ENCODE measurements at places on chromosomes 6 and 20.

DNA sequence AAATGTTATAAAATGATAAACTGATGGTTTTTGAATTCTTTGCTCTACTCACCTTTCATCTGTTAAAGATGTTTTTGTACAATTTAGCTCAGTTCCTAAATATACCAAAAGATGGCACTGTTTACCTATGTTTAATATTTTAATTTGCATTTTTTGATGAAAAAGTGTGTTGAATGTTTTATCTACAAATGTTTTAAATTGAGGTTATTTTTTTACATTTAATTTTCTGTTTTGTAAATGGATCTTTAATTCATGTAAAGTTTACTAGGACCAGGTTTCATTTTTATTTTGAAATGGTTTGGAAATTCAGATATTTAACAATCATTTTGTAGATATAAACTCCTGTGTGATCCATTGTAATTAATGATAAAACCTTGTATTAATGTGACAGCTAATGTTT, 30.0 kb downstream of the CDKAL1 start:
- H3K27ac ChIP-seq: peak overlapping the region; percentile 32
- H3K27me3 ChIP-seq: no peaks in the 10 kb centered on the region
- no peaks in the 10 kb centered on the region for H3K36me3 ChIP-seq
- peaks cover 12% of the 10 kb centered on the region for H3K4me1 ChIP-seq
- peak overlapping the region; percentile 28 for H3K4me3 ChIP-seq

DNA sequence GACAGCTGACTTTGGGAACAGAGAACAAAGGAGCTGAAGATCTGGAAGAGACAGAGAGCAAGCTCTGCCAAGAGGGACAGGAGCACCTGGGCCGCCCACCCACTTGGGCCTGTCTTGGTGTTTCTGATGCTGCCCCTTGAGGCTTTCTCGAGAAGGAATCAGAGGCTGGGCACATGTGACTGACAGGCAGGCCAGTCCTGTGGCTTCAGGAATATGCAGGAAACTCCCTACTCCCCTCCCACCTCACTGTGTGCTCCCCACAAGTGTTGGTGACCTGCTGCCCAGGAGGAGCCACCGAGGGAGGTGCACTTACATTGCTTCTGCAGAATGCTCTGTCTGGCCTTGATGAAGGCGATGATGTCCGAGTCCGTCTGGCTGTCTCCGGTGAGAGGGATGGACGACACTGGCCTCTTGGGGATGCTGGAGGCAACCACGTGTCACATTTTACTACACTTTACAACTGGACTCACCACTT, 20.9 kb upstream of the KCNK16 start:
- DNase-seq: no peak
- peaks cover 2% of the 10 kb centered on the region for H3K27me3 ChIP-seq
- no peaks in the 10 kb centered on the region for H3K36me3 ChIP-seq

GRCh38 chr6:157921685-157922367, 59.8 kb upstream of the SYNJ2 start:
- DNase-seq: no peak
- H3K27ac ChIP-seq: no peak overlapping the region
- no peaks in the 10 kb centered on the region for H3K4me1 ChIP-seq
- no peak overlapping the region for H3K4me3 ChIP-seq
- peaks cover 14% of the 10 kb centered on the region for H3K36me3 ChIP-seq
- H3K27me3 ChIP-seq: no peaks in the 10 kb centered on the region

GRCh38 chr6:2952557-2953095, 18.7 kb downstream of the SERPINB6 start:
- H3K27me3 ChIP-seq: no peaks in the 10 kb centered on the region
- H3K36me3 ChIP-seq: peaks cover 28% of the 10 kb centered on the region
- H3K27ac ChIP-seq: no peak overlapping the region
- H3K4me3 ChIP-seq: no peak overlapping the region
- DNase-seq: peak; percentile 92
- peaks cover 3% of the 10 kb centered on the region for H3K4me1 ChIP-seq

DNA sequence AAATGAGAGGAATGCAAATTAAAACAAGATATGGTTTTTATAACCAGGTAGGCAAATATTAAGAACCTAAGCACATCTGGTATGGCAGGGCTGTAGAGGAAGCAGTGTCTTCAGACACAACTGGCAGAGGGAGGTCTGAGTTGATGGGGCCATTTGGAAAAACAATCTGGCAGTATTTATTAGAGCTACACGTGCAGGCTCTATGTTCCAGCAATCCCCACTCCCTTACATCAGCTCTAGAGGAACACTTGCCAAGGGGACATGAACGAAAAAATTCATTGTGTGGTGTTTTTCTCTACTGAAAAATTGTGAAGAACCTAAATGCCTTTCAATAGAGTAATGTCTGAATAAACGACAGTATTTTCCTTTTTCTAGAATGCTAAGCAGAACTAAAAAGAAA, 111.6 kb upstream of the EDN1 start:
- no peak overlapping the region for H3K4me3 ChIP-seq
- no peaks in the 10 kb centered on the region for H3K4me1 ChIP-seq
- DNase-seq: no peak
- no peak overlapping the region for H3K27ac ChIP-seq
- H3K27me3 ChIP-seq: no peaks in the 10 kb centered on the region

DNA sequence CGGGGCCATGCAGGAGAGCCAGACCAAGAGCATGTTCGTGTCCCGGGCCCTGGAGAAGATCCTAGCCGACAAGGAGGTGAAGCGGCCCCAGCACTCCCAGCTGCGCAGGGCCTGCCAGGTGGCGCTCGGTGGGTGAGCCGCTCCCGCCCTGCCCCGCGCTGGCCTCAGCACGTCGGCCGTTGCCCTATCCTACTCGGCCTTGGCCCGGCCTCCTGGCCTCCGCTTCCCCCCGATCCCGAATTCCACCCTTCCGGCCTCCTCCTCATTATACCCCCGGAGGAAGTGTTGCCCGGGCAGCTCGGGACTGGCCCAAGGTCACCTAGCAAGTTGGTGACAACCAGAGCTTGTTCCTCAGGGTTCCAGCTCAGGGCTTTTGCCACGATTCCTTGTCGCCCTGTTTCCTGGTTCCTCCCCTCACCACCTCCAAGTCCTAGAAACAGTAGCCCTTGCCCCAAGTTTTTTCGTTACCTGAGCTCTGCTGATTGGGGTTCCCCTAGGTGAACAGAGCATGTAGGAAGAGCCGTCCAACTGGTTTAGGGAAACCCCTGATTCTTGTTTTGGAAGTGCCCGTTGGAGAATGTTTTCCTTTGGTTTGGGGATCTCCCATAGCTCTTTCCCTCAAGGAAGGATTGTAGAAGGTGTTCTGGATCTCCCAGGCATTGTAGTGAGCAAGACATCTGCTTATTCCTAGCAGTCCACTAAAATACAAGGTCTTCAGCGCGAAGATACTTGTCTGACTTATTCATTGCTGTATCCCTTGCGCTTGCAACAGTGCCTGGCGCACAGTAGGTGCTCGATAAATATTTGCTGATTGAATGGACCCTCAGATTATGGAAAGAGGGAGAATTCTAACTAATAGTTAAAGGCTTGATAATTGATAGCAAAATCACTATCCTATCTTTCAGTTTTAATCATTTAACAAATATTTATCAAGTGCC, 641 bp downstream of the ARFGEF2 start:
- no peaks in the 10 kb centered on the region for H3K27me3 ChIP-seq
- DNase-seq: peak; percentile 36
- H3K36me3 ChIP-seq: no peaks in the 10 kb centered on the region
- peak overlapping the region; percentile 94 for H3K27ac ChIP-seq

DNA sequence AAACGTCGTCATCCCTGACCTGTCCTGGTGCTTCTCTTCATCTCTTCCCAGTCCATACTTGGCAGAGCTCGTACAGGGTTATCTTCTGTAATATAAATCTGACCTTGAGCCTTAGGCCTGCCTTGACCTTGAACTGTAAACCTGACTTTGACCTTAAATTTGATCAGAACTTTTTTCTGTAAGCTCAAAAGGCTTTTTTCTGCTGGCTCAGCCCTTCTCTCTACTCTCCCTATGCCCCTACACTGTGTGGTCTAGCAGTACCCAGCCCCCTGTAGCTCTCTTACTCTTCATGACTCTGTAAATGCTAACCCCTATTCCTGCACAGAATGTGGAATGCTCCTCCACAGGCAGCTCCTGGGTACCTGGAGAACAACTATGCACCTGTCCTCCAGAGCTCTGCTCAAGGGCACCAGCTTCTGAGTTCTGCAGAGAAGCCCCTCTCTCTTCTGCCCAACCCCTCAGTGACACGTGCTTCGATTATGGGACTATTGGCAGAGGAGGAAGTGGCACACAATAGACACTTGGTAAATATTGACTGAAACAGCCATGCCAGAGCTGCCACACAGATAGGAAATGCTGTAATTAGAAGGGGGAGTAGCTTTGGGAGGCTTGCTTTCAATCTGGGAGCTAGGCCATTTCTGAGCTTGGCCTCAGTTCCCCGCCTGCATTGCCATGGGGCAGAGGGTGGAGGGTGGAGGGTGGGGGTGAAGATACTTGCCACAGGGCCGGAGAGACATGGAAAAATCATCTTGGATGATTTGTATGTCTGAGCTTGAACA, 15.4 kb downstream of the SNPH start:
- no peak overlapping the region for H3K27ac ChIP-seq
- no peak overlapping the region for H3K4me3 ChIP-seq
- H3K27me3 ChIP-seq: no peaks in the 10 kb centered on the region

GRCh38 chr20:32966382-32966781, 37.9 kb downstream of the SUN5 start:
- peaks cover 2% of the 10 kb centered on the region for H3K4me1 ChIP-seq
- peaks cover 2% of the 10 kb centered on the region for H3K27me3 ChIP-seq
- no peak overlapping the region for H3K4me3 ChIP-seq

DNA sequence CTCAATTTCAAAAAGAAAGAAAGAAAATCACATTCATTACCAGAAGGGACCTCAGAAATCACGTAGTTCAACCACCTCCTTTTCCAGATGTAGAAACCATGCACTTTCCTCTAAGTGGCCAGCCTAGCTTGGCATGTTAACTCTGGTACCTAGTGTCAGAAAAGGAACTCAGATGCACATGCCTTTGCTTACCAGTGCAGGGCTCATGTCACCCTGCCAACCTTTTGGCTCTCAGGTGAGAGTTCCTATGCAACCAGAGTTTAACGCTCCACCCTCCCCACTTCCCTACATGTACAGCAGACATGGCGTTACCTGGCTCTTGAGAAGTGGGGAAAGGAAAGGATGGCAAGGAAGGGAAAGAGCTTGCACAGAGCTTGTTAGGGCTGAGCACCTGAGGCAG, 16.3 kb upstream of the IL17F start:
- no peak overlapping the region for H3K4me3 ChIP-seq
- H3K27me3 ChIP-seq: no peaks in the 10 kb centered on the region
- H3K27ac ChIP-seq: no peak overlapping the region
- H3K4me1 ChIP-seq: no peaks in the 10 kb centered on the region
- peaks cover 3% of the 10 kb centered on the region for H3K36me3 ChIP-seq

GRCh38 chr6:150535818-150536220, 63.9 kb upstream of the PLEKHG1 start:
- no peaks in the 10 kb centered on the region for H3K4me1 ChIP-seq
- no peaks in the 10 kb centered on the region for H3K36me3 ChIP-seq
- peaks cover 4% of the 10 kb centered on the region for H3K27me3 ChIP-seq

GRCh38 chr6:149316740-149317643, 520 bp upstream of the TAB2 start:
- DNase-seq: peak; percentile 90
- no peaks in the 10 kb centered on the region for H3K36me3 ChIP-seq
- H3K27ac ChIP-seq: peak overlapping the region; percentile 92
- H3K4me1 ChIP-seq: peaks cover 18% of the 10 kb centered on the region
- H3K27me3 ChIP-seq: peaks cover 18% of the 10 kb centered on the region

GRCh38 chr6:56833127-56833791, 121.6 kb upstream of the BEND6 start:
- no peak overlapping the region for H3K27ac ChIP-seq
- H3K27me3 ChIP-seq: no peaks in the 10 kb centered on the region
- no peak overlapping the region for H3K4me3 ChIP-seq
- H3K36me3 ChIP-seq: no peaks in the 10 kb centered on the region

DNA sequence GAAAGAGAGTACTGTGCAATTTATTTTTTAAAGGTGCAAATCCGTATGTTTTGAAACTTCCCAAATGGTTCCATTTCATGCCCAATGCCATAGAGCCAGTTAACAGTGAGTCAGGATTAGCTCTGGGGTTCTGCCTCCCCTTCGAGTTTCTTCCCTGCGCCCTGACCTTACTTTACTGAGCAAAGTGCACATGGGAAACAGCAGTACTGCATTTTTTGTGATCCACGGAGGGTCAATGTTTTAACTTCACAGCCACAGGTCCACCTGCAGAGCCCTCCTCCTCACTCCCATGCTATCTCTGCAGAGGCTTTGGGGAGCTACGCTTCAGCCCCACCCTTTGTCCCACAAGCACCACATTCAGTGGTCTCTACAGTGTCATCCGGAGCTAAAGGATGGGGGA, 44.0 kb upstream of the CNKSR3 start:
- H3K36me3 ChIP-seq: no peaks in the 10 kb centered on the region
- H3K27me3 ChIP-seq: peaks cover 1% of the 10 kb centered on the region
- no peak overlapping the region for H3K27ac ChIP-seq
- H3K4me3 ChIP-seq: no peak overlapping the region

GRCh38 chr6:72950114-72950860, 275.0 kb downstream of the KHDC1L start:
- H3K36me3 ChIP-seq: no peaks in the 10 kb centered on the region
- peak; percentile 40 for DNase-seq
- H3K4me3 ChIP-seq: no peak overlapping the region

GRCh38 chr6:169899481-169900145, 148.2 kb downstream of the ERMARD start:
- no peaks in the 10 kb centered on the region for H3K36me3 ChIP-seq
- DNase-seq: no peak
- H3K27me3 ChIP-seq: no peaks in the 10 kb centered on the region

- H3K36me3 ChIP-seq: no peaks in the 10 kb centered on the region
- H3K4me3 ChIP-seq: no peak overlapping the region
- no peak for DNase-seq
- H3K27ac ChIP-seq: no peak overlapping the region
- H3K4me1 ChIP-seq: no peaks in the 10 kb centered on the region
Measured at GRCh38 chr6:149951096-149951495, 9.3 kb downstream of the ULBP2 start.

- no peaks in the 10 kb centered on the region for H3K4me1 ChIP-seq
- no peak overlapping the region for H3K4me3 ChIP-seq
- H3K27me3 ChIP-seq: no peaks in the 10 kb centered on the region
- no peaks in the 10 kb centered on the region for H3K36me3 ChIP-seq
Measured at GRCh38 chr6:95670011-95670463, 92.7 kb downstream of the MANEA start.

DNA sequence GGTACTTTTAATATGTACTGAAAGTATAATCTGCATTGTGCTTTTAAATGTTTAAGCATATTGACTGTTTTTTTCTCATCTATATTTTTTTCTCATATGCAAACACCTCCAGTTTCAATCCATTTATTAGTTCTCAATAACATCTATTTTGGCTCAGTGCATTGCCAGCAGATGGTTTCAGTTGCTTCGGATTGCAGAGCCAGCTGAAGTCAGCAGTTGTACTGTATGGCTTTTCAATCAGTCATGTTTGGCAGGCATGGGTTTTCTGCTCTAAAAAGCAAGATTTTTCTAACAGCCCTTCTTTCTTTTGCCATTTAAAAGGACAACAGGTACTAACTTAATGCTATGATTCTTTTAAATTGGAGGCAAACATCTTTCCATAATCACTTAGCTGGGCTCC, 121.2 kb downstream of the CD109 start:
- no peaks in the 10 kb centered on the region for H3K4me1 ChIP-seq
- no peaks in the 10 kb centered on the region for H3K27me3 ChIP-seq
- no peak overlapping the region for H3K27ac ChIP-seq
- peaks cover 4% of the 10 kb centered on the region for H3K36me3 ChIP-seq
- no peak for DNase-seq
- H3K4me3 ChIP-seq: no peak overlapping the region

GRCh38 chr20:10789386-10789785, 115.6 kb upstream of the JAG1 start:
- H3K4me3 ChIP-seq: no peak overlapping the region
- no peak overlapping the region for H3K27ac ChIP-seq
- no peak for DNase-seq
- no peaks in the 10 kb centered on the region for H3K36me3 ChIP-seq
- no peaks in the 10 kb centered on the region for H3K27me3 ChIP-seq
- H3K4me1 ChIP-seq: no peaks in the 10 kb centered on the region

All from endothelial cell of umbilical vein (primary cell).